GM23248 (cell line): ENCODE measurements at places on chromosomes 3 and 15. TPM values are rescaled to one million over a fixed set of nuclear protein-coding genes. Genes with fewer than 3 reads are reported as not detected.

Gene MLF1
- polyA plus RNA-seq = 13.6 and 15.6 TPM in 2 replicates

Gene CAPN3
- polyA plus RNA-seq = 1.8 and 2.2 TPM in 2 replicates

Gene GPR160
- polyA plus RNA-seq = 0.44 and 0.73 TPM in 2 replicates

Gene C3orf20
- polyA plus RNA-seq = not detected in 2 replicates

Gene WDR73
- 25.2 and 25.6 TPM in 2 replicates for polyA plus RNA-seq

Gene IL5RA
- not detected in 2 replicates for polyA plus RNA-seq

Gene ZCWPW2
- polyA plus RNA-seq = 2.1 TPM in 2 replicates

GRCh38 chr3:59609657-59610348, 560.0 kb upstream of the CFAP20DC start:
- peak; percentile 59 for DNase-seq

DNA sequence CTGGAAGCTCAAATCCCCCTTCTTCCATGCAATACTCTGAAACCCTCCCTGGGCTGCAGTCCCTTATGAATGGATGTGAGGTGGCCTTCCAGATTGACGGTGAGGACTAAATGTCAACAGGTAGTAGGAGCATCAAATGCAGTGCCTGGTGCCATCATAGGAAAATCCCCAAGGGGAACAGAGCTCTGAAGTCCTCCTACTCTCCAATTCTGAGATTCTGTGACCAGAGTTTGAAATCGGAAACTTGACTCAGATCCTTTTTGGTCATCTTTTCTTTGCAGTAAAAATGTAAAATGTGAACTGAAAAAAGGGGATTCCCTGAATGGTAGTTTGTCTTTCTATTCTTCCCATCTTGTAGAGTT, 68.8 kb upstream of the TJP1 start:
- DNase-seq = no peak

GRCh38 chr3:40229386-40229785, 80.1 kb upstream of the EIF1B start:
- DNase-seq = no peak

- no peak for DNase-seq
Observed at GRCh38 chr3:20230954-20231353, 44.9 kb upstream of the SGO1 start.

GRCh38 chr3:37502621-37503020, 328.2 kb upstream of the LRRFIP2 start:
- no peak for DNase-seq

DNA sequence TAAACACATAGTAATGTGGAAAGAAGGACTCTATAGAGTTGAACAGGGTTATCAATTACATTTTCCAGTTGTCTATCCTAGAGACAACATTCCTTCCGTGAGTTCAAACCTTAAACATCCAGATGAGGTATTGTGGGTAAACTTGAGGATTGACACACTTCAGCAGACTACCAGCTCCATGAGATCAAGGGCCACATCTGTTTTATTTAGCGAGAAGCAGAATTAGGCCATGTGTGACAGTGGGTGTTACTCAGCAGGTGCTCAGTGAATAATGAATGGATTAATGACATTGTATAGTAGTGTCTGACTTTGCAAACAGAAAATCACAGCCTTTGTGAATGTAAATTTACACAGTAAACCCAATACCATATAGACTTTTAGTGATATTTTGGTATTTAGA, 941.1 kb upstream of the CFAP20DC start:
- no peak for DNase-seq

DNA sequence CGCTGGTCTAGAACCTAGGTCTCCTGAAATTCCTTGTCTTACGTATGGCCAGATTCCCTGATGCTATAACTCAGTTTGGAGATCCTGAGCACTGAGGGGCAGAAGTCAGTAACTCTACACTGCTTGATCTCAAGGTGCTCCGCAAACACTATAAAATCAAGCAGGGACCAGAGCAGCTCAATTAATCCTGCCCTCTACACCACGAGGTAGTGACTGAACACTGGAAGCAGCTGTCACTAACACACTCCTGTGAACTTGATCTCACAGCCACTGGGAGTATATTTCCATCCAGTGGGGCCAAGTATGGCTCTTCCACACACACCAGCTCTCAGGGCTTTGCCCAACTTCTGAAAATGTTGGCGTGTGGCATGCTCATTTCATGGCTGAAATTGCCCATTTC, 51.0 kb downstream of the EDEM1 start:
- DNase-seq = no peak

- no peak for DNase-seq
Observed at GRCh38 chr3:5347486-5347885, 160.0 kb downstream of the EDEM1 start.

GRCh38 chr15:94857466-94857865, 626.1 kb downstream of the MCTP2 start:
- DNase-seq = no peak

GRCh38 chr3:153897025-153897723, 224.0 kb upstream of the ARHGEF26 start:
- DNase-seq = no peak

DNA sequence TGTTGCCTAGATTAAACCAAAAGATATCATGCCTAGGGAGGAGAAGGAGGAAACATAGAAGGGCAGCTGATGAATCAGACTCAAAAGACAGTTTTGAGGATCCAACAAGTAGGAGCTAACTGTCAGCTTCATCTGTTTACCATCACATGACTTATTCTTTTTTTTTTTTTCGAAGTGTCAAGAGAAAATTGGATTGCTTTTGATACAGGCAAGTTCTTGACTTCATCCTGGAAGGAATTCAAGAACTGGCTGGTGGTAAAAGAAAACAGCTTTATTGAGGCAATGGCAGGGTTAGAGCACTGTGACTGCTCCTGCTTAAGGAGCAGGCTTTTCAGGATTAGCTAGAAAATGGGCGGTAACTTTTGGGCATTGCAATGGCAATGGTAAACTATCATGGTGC, 227.5 kb upstream of the KCNMB2 start:
- peak; percentile 13 for DNase-seq
